ENCODE measurements at places on chromosomes 2 and 18.

DNA sequence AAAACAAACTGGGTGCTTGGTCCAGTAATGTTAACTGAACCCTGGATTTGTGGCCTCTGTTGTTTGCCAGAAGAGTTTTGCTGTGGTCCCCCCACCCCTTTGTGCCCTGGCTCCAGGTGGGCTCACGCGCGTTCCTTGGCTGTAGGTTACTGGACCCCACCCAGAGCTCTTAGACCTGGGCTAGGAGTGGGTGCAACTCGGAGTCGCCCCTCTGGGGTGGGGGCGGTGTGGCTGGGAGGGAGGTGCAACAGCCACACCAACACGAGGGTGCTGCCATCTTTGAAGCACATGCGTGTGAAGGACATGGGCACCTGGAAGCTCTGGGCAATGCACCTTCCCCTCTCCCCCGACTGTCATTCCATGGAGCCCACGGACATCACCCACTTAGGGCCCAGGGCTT lies 92.7 kb downstream of the USP40 start:
- no peak for DNase-seq

DNA sequence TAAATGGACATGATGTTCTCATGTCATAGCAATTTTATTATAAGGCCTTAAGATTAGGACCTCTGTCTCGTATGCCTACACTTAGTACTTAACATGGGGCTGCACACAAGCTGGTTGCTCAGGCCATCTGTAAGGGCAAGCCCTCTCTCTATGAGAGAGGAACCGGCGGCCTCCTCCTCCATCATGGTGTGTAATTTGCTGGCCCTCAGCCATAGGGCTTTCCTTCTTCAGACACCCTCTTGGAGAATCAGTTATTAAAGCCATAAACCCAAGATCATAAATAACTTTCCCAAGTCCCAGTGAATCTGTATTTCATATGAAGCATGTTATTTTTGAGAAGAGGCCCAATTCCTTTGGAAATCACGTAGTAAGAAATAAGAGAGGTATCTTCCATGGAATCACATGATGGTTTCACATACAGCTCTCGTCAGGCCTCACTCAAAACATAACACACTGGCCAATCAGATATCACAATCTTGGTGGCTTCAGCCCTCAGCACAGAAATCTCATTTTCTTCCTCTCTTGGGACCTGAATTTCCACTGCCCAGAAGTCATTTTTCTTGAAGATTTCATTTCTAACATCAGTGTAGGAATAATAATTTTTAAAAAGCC lies 92.6 kb downstream of the RDH14 start:
- no peak for DNase-seq

GRCh38 chr2:111157071-111157661 lies 36.5 kb downstream of the BCL2L11 start:
- peak; percentile 81 for DNase-seq

GRCh38 chr2:174605687-174606086 lies 8.1 kb upstream of the WIPF1 start:
- DNase-seq: peak; percentile 44

- no peak for DNase-seq
Measured at GRCh38 chr18:43405097-43405496, 127.8 kb upstream of the SYT4 start.

DNA sequence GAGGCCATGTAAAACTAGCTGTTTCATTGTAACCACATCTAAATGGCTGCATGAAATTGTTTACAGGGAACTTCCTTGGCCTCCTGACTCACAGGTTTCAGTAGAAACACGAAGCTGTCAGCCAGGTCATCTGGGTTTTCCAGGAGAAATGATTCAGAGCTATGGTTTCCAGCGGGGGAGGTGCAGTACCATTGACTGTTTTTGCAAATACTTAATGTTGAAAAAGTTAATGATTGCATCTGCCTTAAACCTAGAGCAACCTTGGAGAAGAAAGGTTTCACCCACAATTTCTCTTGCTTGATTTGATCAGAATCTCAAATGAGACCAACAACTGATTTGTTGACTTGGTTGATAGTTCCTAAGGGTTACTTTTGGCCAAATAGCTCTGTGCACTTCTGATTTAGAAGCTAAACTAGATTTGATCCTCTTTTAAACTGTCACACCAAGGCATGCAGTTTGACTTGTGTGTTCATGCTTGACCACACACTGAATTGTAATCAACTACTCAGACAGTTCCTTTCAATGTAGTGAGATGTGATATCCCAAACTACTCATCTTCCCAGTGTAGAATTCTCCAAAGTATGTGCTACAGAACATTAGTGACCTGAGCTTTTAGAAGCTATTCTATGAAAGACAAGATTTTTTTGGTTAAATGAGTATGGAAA lies 193.5 kb upstream of the CHST9 start:
- DNase-seq: no peak

GRCh38 chr2:180661686-180662030 lies 318.7 kb upstream of the UBE2E3 start:
- no peak for DNase-seq

- DNase-seq: no peak
Measured at GRCh38 chr2:47307066-47307465, 95.9 kb upstream of the MSH2 start.

DNA sequence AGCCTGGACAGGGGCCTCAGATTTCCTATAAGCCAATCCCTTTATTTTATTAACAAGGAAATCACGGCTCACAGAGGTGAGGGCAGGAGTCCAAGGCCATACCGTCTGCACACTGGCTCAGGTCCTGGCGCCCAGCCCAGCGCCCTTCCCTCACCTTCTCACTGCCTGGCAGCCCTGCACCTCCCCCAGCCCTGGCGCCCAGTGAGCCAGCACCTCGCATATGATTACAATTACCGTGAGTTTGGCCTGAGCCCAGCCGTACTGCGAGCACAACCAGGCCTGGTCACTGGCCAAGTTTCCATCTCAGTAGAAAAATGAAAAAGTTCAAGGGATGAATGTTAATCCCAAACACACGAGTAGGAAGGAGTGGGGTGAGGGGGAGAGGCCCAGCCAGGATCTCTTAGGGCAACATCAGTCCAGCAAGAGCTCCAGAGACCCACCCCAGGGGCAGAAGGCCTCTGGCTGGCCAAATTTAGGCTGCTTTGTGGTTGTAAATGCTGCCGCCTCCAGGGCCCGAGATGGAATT lies 68.4 kb downstream of the MCFD2 start:
- no peak for DNase-seq

- no peak for DNase-seq
Measured at GRCh38 chr2:46831051-46831868, 84.3 kb downstream of the MCFD2 start.

DNA sequence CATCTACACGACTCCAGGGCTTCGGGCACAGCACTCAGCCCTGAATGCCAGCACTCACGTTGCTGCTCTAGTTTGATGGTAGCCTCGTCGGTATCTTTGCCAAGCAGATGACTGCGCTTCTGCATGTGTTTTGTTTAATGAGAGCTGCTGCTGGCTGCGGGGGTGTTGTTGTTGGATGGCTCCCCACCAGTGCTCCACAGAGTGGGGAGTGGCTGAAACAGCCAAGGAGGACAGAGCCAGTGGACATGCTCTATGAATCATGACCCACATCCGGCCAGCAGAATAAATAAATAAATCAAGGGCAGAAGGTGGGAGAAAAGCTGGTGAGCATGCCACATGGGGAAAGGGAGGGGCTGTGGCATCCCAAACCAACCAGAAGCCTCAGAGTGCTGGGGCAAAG lies 131.2 kb upstream of the SOX11 start:
- DNase-seq: no peak

GRCh38 chr2:132725148-132725547 lies 55.1 kb upstream of the LYPD1 start:
- no peak for DNase-seq

DNA sequence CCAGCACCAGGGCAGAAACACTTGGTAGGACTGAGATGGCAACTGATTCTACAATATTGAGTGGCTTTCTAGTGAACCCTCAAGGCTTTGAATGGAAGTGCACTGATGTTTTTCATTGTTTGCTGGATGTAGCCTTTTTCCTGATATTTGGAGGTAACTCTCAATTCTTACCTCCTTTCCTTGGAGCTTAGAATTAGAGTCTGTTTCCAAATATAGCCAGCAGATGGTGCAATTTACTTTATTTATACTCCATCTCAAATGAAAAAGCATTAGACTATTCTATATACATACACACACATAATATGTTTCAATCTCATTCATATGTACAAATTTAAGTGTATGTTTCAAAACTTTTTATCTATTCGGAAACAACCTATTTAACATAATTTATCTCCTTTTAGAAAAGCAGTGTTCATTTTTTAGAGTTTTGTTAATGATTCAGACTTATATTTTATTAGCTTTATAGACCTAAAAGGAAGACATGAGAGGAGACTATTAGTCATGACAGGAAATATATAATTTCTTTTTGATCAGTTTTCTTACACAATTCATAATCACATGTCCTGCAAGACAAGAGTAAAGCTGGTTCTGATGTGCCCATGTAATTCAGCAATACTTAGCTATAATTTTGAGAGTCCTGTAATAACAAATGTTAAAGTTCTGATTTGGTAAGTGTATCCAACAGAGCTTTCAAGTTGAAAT lies 124.8 kb downstream of the NUP35 start:
- DNase-seq: peak; percentile 27

GRCh38 chr2:15082105-15083058 lies 449.9 kb downstream of the LRATD1 start:
- no peak for DNase-seq

DNA sequence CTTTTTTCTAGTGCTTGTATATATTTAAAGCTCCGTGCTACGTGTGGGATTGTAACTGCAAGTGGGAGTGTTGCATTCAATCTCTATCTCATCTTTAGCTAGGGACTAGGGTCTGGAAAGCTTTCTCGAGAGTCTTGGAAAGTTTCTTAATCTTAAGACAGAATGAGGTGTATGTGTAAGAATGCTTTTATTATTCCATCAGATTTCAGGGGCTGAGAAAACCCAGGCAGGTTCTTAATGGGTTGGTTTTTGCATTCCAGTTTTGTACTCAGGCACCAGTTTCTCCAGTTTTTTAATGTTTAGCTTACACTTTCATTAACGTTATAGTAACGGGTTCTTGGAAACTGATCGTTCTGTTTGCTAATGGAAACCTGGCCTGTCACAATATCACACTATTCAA lies 20.3 kb downstream of the MRPL19 start:
- DNase-seq: no peak

GRCh38 chr2:195450552-195451113 lies 206.4 kb upstream of the SLC39A10 start:
- no peak for DNase-seq

GRCh38 chr2:6952101-6952500 lies 34.9 kb downstream of the RNF144A start:
- DNase-seq: no peak

- DNase-seq: no peak
Measured at GRCh38 chr2:218298314-218298875, 6.1 kb upstream of the TMBIM1 start.

- no peak for DNase-seq
Measured at GRCh38 chr2:212649646-212650045, 111.0 kb upstream of the ERBB4 start.

GRCh38 chr18:7663366-7664312 lies 96.5 kb downstream of the PTPRM start:
- no peak for DNase-seq

- DNase-seq: no peak
Measured at GRCh38 chr2:203750346-203751068, 44.1 kb downstream of the CD28 start.

GRCh38 chr2:213644926-213645325 lies 360.7 kb downstream of the SPAG16 start:
- DNase-seq: no peak

DNA sequence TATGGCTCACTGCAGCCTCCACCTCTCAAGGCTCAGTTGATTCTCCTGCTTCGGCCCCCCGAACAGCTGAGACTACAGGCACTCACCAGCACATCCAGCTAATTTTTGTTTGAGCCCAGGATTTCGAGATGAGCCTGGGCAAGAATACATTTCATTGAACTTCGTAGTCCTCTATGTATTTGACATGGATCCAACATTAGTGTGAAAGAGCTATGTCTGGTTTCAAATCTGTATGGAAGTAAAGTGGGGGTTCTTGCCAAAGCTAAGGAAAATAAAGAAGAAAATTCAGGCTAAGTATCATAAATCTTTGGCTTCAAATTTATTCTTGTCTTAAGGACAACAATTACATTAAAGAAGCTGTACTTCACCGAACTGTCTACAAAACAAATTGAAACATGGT lies 1291.7 kb upstream of the CRIM1 start:
- DNase-seq: no peak

- no peak for DNase-seq
Measured at GRCh38 chr18:35491700-35492077, 6.1 kb downstream of the INO80C start.

GRCh38 chr2:215277944-215278343 lies 33.9 kb upstream of the ATIC start:
- DNase-seq: no peak

DNA sequence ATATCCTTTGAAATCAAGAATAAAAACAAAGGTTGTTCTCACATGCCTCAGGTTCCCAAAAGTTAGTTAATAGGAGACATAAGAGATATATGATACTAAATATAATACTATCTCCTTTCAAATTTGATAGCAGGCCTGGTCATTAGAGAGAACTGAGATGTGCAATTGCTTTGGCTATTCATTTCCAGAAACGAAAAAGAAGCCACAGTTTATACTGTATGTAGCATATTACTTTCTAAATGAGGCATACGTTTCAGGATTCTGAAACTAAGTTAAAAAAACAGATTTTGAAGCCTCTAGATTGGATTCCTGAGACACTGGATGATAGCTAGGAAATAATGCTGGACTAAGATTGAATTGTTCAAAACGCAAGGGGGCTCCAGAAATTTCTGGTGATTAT lies 7.1 kb downstream of the PPP1R1C start:
- DNase-seq: no peak

DNA sequence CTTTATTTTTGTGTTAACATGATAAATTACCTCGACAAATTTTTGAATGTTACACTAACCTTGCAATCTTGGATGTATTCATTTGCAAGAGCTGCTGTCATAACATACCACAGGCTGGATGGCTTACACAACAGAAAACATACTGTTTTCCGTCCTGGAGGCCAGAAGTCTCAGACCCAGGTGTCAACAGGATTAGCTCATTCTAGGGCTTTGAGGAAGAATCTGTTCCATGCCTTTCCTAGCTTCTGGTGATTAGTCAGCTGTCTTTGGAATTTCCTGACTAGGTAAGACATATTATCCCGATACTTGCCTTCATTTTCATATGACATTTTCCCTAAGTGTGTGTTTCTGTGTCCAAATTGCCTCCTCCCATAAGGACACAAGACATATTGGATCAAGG lies 188.6 kb upstream of the CDH19 start:
- no peak for DNase-seq

GRCh38 chr2:112920923-112921532 lies 10.1 kb downstream of the IL37 start:
- no peak for DNase-seq

- no peak for DNase-seq
Measured at GRCh38 chr2:47539228-47539627, 136.3 kb downstream of the MSH2 start.
